DMS 273 treated with DMSO at 0.1 percent for 48 hours (cell line): ENCODE measurements at places on chromosomes 5 and 9.
A peak's percentile ranks its signal among the peaks of the same experiment; 100 is the strongest.

DNA sequence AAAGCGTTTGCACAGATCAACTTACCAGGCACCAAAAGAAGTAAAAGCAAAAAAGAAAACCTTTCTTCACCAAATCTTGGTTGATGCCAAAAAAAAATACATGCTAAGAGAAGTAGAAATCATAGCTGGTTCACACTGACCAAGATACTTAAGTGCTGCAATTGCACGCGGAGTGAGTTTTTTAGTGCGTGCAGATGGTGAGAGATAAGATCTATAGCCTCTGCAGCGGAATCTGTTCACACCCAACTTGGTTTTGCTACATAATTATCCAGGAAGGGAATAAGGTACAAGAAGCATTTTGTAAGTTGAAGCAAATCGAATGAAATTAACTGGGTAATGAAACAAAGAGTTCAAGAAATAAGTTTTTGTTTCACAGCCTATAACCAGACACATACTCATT lies 36.4 kb upstream of the CCDC152 start:
- peak; percentile 4 for DNase-seq

DNA sequence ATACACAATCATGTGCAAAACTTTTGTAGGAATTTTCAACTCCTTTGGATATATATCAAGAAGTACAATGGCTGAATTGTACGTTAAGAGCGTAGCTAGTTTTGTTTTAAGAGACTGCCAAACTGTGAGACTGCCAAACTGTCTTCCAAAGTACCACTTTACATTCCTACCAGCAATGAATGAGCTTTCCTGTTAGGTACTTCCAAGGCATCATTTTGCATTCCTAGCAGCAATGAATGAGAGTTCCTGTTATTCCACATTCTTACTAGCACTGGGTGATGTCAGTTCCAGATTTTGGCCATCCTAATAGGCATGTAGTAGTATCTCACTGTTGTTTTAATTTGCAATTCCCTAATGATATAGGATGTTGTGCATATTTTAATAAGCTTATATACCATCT lies 219.3 kb downstream of the KCNN2 start:
- DNase-seq: no peak

- DNase-seq: no peak
These were observed 57.2 kb downstream of the C9orf85 start for GRCh38 chr9:71968541-71969090.

- DNase-seq: no peak
These were observed 58.4 kb upstream of the STK32A start for GRCh38 chr5:147176422-147176821.

DNA sequence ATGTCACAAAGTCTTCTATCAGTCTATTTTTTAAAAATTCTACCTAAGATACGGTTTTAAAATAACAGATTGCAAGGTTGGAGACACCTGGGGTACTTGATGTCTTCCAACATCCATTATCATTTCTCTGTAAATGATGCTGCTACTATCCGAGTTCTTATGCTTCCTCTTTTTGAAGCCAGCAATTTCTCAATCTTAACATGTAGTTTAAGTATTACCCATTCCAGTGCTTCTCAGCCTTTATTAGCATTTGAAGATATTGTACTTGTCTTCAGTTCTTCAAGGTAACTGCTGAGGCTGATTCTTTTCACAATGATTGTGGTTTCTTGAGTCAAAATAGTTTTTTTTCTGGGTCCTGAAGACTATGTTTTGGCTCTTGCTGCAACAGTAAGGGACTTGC lies 96.4 kb upstream of the SELENOP start:
- DNase-seq: no peak

DNA sequence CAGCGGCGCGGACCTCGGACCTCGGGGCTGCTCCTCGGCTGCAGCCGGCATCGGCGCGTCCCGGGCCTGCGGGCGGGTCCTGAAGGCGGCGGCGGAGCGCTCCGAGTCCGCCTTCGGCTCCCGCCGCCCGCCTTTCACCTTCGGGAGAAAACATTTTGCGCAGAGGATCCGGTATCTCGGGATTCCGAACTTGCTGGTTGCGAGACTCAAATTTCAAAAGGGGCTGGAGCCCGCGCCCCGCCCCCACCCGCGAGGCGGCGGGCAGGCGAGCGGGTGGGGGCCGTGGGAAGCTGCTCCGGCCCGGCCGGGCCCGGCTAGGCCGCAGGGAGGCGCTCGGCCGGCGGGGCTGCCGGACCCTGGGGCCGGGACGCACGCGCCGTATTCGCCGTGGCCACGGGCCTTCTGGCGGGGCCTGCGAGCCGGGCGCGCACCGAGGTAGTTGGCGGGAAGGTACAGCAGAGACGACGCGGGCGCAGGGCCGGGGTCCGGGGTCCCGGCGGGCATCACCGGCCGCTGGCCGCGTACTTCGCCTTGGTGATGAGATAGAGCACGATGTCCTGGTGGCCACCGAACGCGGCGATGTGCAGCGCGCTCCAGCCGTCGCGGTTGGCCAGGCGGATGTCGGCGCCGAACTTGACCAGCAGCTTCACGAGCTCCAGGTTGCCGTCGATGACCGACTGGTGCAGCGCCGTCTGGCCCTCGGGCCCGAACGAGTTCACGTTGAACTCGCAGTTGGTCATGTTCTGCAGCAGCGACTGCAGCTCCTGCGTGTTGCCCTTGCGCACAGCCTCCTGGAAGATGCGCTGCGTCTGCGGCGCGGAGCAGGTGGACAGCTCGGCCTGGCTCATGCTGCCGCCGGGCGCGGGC lies 757 bp downstream of the NRARP start:
- DNase-seq: peak; percentile 27

DNA sequence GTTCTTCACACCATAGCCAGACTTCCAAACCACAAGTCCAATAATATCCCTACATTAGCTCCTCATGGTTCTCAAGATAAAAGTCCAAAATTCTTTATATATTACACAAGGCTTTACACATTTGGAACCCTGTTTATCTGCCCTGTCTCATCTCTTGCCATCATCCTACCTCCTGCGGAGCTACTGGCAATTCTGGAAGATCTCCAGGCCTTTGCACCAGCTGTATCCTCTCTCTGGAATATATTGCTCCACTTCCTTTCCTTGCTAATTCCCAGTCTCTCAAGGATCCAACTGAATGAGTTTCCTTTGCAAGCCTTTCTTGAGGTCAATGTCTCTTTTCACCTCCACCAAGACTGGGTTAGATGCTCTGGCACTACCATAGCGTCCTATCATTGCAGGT lies 41.3 kb upstream of the MIER3 start:
- DNase-seq: no peak

DNA sequence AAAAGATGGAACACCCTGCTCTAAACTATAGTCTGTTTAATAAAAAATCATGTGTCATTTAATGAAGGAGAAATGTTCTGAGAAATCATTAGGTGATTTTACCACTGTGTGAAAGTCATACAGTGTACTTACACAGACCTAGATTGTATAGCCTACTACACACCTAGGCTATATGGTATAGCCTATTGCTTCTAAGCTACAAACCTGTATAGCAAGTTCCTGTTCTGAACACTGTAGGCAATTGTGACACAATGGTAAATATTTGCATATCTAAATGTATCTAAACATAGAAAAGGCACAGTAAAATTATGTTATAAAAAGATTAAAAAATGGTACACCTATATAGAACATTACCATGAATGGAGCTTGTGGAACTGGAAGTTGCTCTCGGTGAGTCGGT lies 40.6 kb downstream of the EFNA5 start:
- DNase-seq: no peak

- peak; percentile 53 for DNase-seq
These were observed 180.7 kb downstream of the KDM4C start for GRCh38 chr9:6938447-6938846.

GRCh38 chr5:177089825-177090641 lies 3.3 kb downstream of the FGFR4 start:
- DNase-seq: no peak

- DNase-seq: no peak
These were observed 134.2 kb upstream of the RASGRF2 start for GRCh38 chr5:80825786-80826460.

DNA sequence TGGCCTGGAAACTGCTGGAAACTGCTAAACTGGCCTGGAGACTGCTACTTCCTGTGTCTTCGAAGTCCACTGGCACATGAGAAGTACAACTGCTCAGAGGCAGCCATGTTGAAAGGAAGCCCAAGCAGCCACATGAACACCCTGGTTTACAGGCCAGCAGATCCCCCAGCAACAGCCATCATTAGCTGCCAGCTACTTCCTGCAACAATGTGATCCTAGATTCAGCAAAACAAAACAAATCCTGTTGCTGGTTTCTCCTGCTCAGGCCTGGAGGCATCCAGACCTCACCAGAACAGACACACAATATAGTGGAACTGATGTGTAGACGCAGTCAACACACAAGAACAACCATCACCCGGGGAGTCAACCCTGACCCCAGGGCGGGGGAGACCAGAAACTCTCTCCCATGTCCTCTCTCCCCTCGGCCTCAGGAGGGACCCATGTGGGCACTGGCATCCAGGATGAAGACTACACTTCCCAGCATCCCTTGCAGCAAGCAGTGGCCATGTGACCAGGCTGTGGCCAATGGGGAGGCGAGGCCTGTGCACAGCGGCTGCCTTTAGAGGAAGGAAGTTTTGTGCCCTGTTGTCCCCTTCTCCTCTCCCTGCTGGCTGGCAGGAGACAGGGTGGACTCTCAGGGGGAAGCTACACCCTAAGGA lies 9.2 kb upstream of the LCN15 start:
- no peak for DNase-seq

DNA sequence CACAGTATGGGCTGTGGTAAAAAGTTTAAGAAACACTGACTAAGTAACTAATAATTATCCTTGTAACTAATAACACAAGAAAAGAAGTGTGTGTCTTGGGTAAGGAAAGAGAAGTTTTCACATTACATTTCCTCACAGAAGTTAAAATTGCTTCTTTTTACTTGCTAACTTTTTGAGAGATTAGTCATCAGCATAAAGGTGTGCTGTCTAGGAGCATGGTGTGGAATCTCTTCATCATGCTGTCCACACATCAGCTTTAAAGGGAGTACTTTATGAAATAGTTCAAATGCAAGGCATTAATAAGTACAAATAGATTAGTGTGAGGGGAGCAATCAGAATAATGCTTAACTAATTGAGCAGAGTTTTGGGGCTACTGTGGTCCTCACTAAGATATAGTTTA lies 29.8 kb downstream of the WDR36 start:
- no peak for DNase-seq

- DNase-seq: peak; percentile 69
These were observed 11.1 kb downstream of the TGFBR1 start for GRCh38 chr9:99116003-99116411.

GRCh38 chr9:70531311-70531710 lies 116.9 kb upstream of the KLF9 start:
- no peak for DNase-seq

DNA sequence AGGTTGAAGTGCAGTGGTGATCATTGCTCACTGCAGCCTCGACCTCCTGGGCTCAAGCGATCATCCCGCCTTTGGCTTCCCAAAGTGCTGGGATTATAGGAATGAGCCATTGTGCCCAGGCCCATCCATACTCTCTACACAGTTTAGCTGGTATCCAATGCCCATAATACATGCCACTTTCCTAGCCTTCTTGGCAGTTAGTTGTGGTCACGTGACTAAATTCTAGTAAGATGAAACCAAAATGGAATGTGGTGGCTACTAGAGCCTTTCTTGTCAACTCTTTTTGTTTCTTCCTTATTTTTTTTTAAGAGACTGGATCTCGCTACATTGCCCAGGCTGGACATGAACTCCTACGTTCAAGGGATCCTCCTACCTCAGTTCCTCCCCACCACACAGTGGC lies 15.3 kb upstream of the KIF27 start:
- DNase-seq: no peak

DNA sequence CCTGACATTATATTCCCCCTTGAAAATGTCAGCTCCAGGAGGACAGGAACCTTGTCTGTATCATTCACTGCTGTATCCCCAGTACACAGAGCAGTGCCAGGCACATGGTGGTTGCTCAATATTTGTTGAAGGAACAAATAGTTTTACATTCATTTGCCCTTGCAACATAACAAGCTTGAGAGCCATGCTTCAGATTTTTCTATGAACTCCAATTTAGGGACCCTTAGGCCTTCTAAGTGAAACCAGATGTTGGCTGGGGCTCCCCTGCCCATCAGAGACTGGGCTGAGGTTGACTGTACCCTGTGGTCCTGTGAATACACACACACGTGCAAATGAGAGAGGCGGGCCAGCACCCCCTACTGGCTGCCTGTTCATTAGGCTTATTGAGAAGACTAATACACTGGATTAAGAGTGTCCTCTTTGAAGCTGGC lies 214.9 kb upstream of the WWC1 start:
- DNase-seq: no peak

DNA sequence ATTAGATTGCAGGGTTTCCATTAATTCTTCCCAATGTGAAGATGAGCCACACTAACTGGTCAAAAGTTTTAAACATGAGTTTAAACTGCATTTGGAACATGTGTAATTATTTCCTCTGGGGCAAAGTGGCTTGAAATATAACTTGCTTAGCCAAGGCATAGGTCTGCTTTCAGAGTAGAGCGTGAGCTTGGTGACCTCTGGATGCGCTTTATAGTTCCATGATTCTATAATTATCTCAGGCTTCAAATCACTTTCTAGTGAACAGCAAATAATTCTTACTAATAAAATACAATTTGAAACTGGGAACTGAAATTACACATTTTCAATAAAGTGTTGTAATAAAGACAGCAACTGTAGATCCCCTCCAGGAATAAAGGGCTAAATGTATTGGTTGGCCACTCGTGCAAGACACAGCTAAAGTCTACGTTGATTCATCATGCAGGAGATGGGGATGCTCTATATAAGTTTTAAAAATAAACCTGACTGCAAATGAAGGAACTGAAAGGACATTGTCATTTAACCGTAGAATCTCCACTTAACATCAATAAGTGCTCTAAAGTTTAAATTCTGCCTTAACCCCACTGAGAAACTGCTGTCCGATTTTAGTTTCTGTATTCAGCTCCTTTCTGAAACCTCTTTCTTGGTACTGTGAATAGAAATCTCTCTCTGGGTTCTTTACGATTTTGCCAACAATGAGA lies 460.0 kb downstream of the PSAT1 start:
- DNase-seq: no peak

DNA sequence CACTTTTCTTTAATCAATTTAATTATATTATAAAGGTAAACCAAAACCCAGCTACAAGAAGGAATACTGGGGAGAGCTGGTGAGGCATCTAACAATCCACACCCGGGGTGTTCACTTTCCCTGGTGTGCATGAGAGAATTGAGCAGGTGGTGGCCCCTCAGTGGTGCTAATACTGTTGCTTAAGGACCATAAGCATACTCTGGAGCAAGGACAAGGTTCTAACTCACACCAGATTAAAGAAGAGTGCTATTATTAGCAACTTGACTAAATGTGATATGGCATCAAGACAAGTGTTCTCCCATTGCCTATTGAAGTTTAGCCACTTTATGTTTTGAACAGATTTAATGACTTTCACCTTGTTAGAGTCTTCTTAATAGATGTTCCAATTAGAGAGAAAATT lies 8.8 kb downstream of the RGS7BP start:
- DNase-seq: no peak

- DNase-seq: no peak
These were observed 75.5 kb upstream of the PUM3 start for GRCh38 chr9:2919347-2919746.

DNA sequence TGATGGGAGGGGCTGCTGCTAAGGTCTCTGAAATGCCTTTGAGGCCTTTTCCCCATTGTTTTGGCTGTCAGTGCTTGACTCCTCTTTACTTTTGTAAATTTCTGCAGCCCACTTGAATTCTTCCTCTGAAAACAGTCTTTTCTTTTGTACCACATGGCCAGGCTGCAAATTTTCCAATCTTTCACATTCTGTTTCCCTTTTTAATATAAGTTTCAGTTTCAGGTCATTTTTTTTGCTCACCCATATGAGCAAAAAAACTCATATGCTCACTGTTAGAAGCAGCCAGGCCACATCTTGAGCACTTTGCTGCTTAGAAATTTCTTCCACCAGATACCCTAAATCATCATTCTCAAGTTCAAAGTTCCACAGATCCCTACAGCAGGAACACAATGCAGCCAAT lies 234.6 kb upstream of the ADRA1B start:
- no peak for DNase-seq
